GM06990 (cell line): ENCODE measurements at places on chromosomes 1 and 21.

GRCh38 chr1:212137854-212138253 lies 102.3 kb downstream of the DTL start:
- DNase-seq = no peak

DNA sequence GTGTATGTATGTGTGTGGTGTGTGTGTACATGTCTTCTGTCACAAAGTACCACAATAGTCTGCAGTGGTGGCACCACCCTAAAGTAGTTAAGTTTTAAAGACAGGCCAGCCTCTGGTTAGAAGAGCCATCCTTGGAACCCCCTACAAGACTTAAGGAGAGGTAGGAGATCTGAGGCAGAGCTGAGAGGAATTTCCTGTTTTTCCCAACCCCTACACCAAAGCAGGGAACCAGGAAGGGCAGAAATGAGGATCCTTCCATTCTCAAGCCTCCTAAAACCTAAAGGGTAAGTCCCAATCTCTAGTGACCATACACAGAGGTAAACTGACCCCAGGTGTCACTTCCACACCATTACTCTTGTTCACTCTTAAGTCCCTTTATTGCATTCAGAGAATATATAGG lies 11.1 kb downstream of the PEA15 start:
- DNase-seq = no peak

DNA sequence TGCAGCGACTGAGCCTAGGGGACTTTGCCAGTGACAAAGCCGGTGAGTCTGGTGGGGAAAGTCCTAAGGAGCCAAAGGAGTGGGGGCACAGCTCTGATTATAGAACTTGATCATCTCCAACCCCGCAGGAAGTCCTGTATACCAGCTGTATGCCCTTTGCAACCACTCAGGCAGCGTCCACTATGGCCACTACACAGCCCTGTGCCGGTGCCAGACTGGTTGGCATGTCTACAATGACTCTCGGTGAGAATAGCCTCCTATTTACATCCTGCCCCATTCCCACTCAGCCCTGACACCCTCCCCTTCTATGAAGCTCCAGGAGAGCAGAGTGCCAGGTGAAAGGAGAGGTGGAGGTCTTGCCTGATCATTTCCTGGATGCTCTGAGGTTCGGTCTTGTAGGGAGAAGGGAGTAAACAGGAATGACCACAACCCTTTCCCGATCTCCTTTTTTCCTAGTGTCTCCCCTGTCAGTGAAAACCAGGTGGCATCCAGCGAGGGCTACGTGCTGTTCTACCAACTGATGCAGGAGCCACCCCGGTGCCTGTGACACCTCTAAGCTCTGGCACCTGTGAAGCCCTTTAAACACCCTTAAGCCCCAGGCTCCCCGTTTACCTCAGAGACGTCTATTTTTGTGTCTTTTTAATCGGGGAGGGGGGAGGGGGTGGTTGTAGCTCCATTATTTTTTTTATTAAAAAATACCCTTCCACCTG lies 1.2 kb upstream of the PPOX start:
- DNase-seq = no peak

DNA sequence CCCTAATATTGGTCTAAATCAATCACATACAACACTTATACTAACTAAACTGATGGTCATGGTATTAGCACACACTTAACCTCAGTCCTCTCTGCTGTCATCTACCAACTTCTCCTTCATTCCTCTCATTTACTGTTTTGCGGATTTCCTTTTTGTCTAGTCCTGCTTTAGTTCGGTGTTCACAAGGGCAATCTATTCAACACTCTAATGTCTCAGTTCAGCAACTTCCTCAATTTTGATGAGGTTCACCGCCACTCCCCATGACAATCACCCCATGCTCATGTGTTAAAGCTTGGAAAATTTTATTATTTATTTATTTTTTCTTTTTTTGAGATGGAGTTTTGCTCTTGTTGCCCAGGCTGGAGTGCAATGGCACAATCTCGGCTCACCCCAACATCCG lies 301.1 kb downstream of the PTPRC start:
- DNase-seq = no peak

DNA sequence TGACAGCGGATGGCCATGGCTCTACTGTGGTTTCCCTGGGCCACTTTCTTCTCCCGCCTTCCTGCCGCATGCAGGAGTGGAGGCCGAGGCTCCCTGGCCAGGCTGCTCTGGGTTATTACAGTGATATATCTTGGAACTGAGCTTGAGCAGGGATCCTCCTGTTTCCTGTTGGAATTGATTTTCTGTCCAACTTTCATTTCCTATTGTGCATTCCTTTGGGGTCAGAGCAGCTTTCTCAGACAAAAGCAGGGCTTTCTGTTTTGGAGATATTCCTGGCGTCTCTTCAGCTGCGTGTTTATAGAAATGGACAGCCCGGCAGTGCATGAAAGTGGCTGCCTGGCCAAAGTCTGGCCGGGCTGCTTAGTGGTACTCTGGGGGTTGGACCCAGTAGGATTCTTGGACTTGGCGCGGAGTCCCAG lies 146.4 kb downstream of the KIF26B start:
- no peak for DNase-seq

- no peak for DNase-seq
Measured at GRCh38 chr1:160082926-160083325, 1.6 kb downstream of the KCNJ9 start.

DNA sequence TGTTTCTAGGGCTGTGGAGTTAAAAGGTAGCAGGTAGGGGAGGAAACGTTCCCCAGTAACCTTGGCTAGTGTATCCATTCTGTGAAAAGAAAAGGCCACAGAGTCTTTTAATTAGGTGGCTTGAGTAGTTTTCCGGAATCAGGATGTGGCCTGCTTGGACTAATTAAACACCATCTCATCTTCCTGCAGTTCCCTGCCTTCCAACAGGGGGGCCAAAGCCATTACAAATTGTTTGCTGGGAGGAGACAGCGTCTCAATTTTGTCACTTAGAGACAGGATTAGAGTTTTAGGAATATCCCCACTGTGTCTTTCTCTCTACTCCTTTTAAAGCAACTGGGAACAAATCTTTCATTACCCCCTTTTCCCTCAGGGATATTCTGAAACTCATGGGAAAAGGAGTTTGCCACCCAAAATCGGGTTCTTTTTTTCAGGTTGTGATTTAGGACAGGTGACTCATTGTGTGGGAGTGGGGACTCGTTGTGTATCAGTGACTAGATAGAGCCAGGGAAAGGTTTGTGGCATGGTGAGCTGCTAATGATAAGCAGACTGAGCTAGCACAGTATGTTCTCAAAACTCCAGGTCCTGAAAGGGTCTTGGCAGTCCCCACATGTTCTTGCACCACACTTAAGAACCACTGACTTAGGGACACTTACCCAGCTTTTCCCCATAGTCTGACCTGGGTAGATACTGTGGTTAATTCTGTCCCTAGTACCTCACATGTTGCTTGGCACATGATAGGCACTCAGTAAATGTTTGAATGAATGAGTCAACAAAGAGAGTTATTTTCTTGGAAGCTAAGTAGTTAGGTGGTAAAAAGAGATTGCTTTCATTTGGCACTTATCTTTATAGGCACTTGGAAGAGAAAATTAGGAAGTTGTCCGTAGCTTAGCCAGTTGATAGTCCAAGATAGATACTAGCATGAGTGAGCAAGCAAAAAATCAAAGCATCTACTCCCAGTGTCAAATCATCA lies 22.5 kb downstream of the INTS3 start:
- no peak for DNase-seq
